SJSA1 (cell line): ENCODE measurements at places on chromosomes 12 and 14.

DNA sequence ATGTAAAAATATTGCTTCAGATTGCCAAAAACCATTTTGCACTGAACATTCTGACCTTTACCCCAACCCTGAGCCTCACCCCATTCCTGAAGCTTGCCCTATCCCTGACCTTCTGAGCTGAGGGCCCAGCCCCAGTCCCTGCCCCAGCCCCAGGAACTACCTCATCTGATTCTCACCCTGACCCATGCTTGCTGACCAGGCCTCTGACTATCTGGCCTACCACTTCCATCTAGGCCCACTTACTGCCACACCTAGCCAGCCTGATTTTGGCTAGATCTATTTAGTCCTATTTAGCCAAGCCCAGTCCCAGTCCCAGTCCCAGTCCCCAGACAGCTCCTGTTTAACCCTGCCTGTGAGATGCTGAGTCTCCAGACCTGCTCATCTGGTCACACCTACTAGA is 33.6 kb downstream of the OR10P1 start:
- DNase-seq, result no peak

DNA sequence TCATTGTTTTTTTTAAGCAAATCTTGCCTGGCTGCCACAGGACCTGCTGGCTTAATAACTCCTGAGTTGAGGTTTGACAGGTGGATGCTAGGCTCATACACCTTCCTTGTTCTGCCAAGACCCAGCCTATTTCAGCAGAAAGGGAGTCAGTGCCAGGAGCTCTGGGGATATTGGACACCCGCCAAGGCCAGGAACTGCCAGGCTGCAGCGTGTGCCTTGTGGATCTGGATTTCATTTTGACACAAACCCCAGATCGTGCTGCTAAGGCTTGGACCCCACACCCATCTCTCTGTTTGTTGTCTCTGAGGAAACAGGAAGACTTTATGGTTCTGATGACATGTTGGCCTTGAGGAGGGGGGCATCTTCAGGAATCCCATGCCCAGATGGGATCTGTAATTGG is 44.4 kb upstream of the PRIMA1 start:
- DNase-seq, result no peak

GRCh38 chr14:78075555-78076277 is 94.5 kb upstream of the NRXN3 start:
- DNase-seq, result no peak

DNA sequence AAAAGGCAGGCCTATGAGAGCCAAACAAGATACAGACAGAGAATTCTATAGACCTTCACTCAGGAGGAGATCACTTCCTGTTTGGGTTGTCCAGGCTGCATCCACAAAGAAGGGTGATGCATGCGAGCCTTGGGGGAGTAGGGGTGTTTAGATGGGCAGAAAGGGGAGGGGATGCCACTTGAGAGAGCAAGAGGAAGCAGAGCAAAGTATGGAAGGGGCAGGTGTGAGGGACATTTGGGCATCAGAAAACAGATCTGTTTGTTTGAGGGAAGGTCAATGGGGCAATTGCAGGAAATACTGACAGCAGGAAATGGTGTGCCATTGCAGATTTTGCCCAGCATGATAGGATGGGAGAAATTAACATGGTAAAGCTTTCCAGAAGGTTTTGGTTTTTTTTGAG is 146.4 kb upstream of the FOXN3 start:
- no peak for DNase-seq

DNA sequence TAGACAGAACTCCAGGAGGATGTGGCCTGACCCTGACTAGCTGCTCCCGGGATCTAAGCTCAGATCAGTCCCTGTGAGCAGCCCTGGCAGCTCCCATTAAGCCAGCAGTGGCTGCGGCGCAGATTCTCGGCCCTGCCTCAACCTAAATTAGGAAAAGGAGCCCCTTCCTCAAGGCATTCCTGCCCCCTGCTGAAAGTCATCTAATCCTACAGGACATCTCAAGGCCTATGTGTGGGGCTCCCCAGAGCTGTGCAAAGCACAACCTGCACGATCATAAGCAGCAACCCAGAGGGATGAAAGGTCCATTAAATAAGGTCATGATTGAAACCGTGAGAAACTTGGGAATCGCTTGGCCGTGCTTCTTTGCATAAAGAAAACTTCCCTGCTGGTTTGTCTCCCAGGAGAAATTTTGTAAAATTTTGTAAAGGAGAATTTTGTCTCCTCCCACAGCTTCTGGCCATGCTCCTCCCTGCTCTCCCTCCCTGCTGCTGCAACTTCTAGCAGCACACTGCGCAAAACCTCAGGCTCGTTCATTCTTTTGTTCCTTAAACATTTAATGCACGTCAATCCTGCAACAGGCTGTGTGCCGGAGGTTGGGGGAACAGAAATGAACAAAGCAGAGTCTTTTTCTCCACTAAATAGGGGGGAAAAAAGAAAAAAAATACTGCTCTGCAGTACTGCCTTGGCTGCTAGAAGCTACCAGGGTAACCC is 96.6 kb upstream of the SLC35F4 start:
- DNase-seq, result no peak
